GF-D8 (cell line): ENCODE measurements at places on chromosomes 1 and 21.

- DNase-seq: no peak
Observed at GRCh38 chr1:201248721-201249559, 34.4 kb upstream of the PKP1 start.

DNA sequence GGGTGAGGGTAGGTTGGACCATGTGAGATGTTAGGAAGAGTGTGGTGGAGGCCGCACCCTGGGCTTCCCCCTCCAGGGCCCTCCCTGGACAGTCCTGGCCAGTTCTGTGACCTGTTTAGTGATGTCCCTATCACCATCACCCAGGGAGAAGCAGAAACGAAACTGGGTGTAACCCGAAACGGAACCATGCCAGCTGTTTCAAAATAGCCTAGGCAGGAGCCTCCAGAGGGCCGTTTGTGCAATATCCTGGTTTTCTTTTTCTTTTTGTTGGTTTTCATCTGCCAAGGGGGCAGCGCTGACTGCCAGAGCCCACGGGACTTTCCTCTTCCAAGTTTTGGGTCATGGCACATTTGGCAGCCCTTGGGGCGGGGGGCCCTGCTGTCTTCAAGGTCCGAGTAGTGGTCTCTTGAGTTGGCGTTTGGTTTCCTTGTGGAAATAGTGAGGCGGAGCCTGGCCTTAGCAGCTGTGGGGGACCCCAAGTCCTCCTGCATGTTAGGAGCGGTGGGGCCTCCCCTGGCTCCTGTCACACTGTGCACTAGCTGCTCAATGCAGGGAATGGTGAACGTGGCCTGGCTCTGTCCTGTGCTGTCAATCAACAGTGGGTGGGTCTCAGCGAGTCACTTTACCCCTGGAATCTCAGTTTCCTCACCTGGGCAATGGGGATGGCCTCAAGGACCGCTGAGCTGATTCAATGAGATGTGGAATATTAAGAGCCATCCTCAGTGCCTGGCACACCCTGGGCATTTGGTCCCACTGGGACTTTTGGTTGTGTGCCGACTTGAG, 90.7 kb downstream of the ARHGEF10L start:
- DNase-seq: no peak

- DNase-seq: no peak
Observed at GRCh38 chr1:21472861-21473260, 32.9 kb downstream of the NBPF3 start.

GRCh38 chr1:64539781-64540218, 69.9 kb downstream of the CACHD1 start:
- no peak for DNase-seq

GRCh38 chr1:223535319-223535718, 130.2 kb downstream of the CAPN8 start:
- DNase-seq: no peak

DNA sequence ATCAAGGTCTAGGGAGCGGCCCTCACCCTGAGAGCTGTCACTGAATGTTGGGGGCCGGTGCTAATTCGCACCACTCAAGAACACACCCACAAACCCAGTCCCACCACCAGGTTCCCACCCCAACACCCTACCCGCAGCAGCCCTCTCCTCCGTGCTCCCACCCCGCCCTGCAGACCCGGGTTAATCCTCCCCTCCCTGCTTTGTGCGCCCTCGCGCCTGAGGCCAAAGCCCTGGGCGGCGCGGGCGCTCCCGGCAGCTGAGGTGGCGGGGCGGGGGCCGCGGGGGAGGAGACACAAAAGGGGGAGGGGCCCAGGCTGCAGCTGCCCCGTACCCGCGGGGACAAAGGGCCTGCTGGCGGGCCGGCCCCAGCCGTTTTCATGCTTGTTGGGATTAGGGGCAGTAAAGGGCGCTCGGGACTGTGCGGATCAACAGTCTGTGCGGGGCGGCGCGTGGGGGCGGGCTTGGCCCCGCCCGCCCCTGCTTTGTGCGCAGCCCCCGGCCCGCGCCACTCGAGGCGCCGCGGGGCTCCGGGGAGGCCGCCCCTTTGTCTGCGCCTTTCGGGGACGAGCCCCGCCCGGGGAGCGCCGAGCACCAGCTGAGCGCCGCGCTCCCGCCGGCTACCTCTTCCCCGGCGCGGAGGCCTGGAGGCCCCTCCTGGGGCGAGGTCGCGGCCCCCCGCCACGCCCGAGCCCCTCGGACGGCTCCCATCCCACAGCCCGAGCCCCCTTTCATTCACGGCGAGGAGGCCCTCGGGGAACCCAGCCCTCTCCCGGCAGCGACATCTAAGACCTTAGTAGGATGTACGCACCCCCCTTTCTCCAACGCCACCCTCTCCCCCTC, 10.9 kb downstream of the C1orf216 start:
- no peak for DNase-seq
